Fibroblast of skin of abdomen (primary cell): ENCODE measurements at places on chromosomes 1 and 21.

DNA sequence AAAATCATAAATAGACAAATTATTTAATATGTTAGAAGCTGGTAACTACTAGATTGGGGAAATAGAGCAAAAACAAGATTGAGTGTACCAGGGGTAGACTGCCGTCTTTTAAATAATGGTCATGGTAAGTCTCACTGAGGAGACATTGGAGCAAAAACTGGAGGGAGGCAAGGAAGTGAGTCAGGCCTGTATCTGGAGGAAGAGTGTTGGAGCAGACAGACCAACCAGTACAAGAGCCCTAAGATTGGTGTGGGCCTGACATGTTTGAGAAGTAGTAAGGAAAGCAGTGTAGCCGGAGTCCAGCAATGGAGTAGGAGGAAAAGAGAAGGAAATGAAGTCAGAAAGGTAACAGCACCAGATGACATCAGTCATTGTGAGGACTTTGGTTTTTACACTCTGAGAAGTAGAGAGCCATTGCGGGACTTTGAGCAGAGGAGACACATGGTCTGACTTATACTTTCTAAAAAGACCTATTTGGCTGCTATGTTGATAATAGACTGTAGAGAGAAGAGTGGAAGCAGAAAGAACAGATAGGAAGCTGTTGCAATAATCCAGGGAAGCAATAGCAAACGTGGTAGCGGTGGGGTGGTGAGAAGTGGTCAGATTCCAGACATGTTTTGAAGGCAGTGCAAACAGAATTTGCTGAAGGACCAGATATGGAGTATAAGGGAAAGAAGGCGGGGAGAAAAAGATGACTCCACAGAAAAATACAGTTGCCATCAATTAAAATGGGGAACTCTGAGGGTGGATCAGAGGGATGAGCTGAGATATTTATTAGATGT, 44.7 kb upstream of the GJA5 start:
- DNase-seq, result no peak

GRCh38 chr1:231668826-231669225, 42.2 kb downstream of the DISC1 start:
- DNase-seq, result no peak

DNA sequence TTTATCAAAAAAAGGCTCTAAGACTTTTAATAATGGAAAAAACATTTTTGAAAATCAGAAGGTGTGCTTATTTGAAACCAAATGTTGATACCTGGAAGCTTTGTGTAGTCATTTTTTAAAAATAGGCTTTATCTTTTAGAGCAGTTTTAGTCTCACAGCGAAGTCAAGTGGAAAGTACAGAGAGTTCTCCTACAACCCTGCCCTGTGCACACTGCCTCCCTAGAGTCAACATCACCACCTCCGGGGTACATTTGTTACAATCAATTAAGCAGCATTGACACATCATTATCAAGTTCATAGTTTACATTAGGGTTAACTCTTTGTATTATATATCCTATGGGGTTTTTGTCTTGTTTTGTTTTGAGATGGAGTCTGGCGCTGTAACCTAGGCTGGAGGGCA, 10.7 kb upstream of the ERO1B start:
- no peak for DNase-seq

GRCh38 chr1:16026723-16027484, 5.1 kb downstream of the CLCNKA start:
- DNase-seq, result peak; percentile 23

DNA sequence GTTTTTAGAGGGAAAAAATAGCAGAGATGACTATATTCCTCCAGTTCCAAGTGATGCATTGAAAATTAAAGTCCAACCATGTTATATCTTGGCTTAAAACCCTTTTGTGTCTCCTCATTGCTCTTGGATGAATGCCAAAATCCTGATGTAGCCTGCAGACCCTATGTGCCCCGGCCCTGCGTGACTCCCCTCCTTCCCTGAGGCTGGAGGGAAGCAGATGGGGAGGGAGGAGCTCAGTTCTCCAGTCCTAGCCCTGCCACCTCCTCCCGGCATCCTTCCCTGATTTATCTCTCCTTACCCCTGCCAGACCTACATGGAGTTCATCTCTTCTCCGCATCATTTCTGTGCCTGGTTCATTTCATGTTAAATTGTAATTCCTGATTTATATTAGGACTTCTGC, 397.4 kb downstream of the PTPRU start:
- DNase-seq, result no peak

GRCh38 chr21:34360488-34361241, 3.1 kb upstream of the KCNE2 start:
- DNase-seq, result no peak

GRCh38 chr21:15094706-15095105, 29.9 kb upstream of the NRIP1 start:
- no peak for DNase-seq
